Left ventricle myocardium inferior (tissue), 1 donor: ENCODE measurements at places on chromosomes 16 and 17. TPM values are rescaled to one million over a fixed set of nuclear protein-coding genes. Genes with fewer than 3 reads are reported as not detected.

GRCh38 chr17:16425202-16425601 lies 9.8 kb downstream of the TRPV2 start:
- no peak for DNase-seq

GRCh38 chr17:44598329-44598728 lies 41.0 kb downstream of the FZD2 start:
- no peak for DNase-seq

GRCh38 chr16:29987371-29988085 lies 7.9 kb downstream of the HIRIP3 start:
- DNase-seq: no peak

The PRKCA gene
- total RNA-seq: 5.6 TPM

The SLC13A2 gene
- total RNA-seq: not detected
